CD8-positive, alpha-beta memory T cell (primary cell): ENCODE measurements at places on chromosomes 2 and 18. TPM values are rescaled to one million over a fixed set of nuclear protein-coding genes. Genes with fewer than 3 reads are reported as not detected.

GRCh38 chr2:169877398-169877797 is 50.1 kb downstream of the UBR3 start:
- H3K27ac ChIP-seq, result no peak overlapping the region
- H3K27me3 ChIP-seq, result no peaks in the 10 kb centered on the region
- no peaks in the 10 kb centered on the region for H3K36me3 ChIP-seq
- no peak for DNase-seq

GRCh38 chr2:169237286-169237685 is 125.0 kb downstream of the LRP2 start:
- no peaks in the 10 kb centered on the region for H3K27me3 ChIP-seq
- H3K4me1 ChIP-seq, result no peaks in the 10 kb centered on the region
- H3K4me3 ChIP-seq, result no peak overlapping the region
- DNase-seq, result no peak
- no peaks in the 10 kb centered on the region for H3K36me3 ChIP-seq
- no peak overlapping the region for H3K27ac ChIP-seq

GRCh38 chr2:84880645-84881521 is at the start of gene TRABD2A:
Gene TRABD2A (minus strand): TSS chr2:84881084. CDS start chr2:84881039, 45 bp downstream.
- peaks cover 42% of the 10 kb centered on the region for H3K4me1 ChIP-seq
- H3K36me3 ChIP-seq, result no peaks in the 10 kb centered on the region
- H3K27me3 ChIP-seq, result no peaks in the 10 kb centered on the region
- peak within 1 kb of the TSS; percentile 58 for H3K27ac ChIP-seq

Gene CENPA
- 21.6 TPM for total RNA-seq

DNA sequence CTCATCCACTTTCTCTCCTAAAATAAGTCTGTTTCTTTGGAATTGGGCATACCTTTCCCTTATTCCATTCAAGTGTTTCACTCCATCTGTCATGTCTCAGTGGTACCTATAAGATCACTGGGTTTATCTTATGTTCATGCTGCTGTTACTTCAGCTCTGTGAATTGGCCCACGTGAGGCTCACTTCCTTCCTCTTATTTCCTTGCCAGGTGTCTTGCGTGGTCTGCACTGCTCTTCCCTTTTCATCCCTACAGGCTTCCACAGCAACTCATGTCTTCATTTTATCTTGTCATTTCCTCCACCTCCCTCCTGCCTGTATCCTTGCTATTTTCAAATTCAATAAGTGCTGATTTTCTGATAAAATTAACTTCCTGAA is 159.1 kb upstream of the ALPP start:
- H3K27me3 ChIP-seq, result no peaks in the 10 kb centered on the region
- H3K4me3 ChIP-seq, result no peak overlapping the region
- no peaks in the 10 kb centered on the region for H3K36me3 ChIP-seq
- peaks cover 13% of the 10 kb centered on the region for H3K4me1 ChIP-seq

Gene TMBIM1
- total RNA-seq, result 82.3 TPM

Gene RNF152
- 0.38 TPM for total RNA-seq
